Activated CD8-positive, alpha-beta memory T cell treated with anti-CD3 and anti-CD28 coated beads for 4 hours (primary cell): ENCODE measurements at places on chromosomes 5 and 9.

GRCh38 chr5:171596391-171596878 is 177.0 kb downstream of the FGF18 start:
- no peak for DNase-seq

DNA sequence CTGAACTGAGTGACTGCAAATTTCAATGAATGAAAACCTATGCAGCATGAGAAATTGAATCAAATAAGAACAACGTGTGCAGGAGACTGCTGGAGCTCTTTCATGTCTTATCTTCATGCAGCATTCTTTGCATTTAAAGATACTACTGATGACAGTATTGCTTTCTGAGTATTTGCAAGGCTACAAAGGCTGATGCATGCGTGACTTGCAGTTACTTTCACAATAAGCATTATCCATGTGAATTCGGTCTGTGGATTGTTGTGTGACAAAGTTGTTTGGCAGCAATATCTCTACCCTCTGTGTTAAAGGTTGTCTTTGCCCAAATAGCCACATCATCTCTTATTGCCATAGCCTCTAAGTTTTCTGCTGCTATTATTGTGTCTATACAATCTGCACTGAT is 102.1 kb upstream of the FBXL17 start:
- DNase-seq = no peak

DNA sequence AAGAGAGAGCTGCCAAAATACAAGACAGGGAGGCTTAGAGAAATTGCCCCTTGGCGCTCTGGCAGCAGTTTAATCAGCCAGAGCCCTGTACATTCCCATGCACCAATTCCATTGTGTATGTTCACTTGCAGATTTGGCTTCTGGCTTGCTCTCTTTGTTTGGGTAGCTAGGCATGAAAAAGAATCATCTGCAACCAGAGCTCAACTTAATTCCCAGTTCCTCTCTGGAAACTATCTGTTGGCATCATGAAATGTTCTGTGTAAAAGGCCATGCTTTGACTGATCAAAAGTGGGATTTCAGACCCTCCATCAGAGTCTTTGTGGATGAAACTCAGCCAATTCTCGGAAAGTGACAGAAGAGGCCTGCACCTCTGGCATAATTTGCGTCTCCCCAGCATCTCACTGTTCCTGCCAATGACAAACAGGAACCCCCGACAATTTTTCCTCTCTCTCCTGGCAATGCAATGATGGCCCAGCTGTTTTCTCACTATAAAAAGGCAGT is 53.8 kb upstream of the RAD23B start:
- DNase-seq = no peak

GRCh38 chr5:81779125-81779915 is 28.4 kb upstream of the SSBP2 start:
- no peak for DNase-seq

GRCh38 chr9:134942788-134943184 is 25.1 kb upstream of the FCN1 start:
- DNase-seq = no peak

DNA sequence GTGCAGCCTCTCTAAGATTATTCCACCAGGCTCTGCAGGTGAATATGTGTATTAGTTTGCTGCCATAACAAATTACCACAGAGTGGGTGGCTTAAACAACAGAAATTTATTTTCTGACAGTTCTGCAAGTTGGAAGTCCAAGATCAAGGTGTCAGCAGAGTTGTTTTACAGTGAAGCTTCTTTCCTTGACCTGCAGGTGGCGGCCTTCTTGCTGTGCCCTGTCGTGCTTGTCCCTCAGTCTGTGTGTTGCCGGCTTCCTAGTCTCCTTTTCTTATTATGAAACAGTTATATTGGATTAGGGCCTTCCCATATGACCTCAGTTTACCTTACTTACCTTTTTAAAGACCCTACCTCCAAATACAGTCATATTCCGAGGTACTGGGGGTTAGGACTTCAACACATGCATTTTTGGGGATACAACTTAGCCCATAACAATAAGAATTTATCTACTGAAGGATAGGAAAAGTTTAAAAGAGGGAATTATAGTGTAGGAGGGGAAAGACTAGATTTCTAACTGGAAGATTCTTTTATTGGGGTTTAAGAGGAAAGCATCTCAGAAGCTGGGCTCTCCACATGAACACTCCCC is 97.4 kb downstream of the OSTF1 start:
- no peak for DNase-seq

DNA sequence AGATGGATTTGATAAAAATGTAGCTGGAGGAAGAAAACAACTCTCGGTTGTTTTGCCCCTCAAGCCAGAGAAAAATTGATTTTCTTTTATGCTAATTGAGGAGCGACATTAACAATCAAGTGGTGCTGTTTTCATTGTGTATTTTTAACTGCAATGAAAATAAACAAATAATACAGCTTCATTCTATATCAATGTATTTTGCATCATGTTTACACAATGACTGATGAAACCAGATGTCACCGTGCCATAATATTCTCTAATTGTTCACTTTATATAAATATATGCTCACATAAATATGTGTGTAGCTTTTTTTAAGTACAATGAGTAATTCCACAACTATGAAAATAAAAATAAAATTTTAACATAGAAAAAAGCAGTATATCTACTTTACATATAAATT is 139.0 kb upstream of the PRDM9 start:
- no peak for DNase-seq

GRCh38 chr9:6909181-6909580 is 151.4 kb downstream of the KDM4C start:
- DNase-seq = no peak

DNA sequence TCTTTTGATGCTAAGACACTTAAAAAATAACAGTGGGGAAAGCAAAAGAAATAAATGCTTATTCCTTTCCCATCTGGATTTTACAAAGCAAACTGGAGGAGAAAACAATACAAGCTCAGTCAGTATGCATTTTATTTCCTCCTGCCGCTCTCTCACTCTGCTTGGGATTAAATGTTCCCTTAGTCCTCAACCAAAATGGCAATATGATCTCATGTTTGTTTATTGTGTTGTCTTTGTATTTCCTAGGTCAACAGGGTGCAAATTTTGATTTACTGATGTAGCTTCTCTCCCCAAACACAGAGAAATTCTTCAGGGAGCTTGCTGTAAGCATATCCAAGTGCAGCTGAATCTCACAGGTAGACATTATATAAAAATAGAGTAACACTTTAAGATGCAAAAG is 92.1 kb upstream of the ERBIN start:
- DNase-seq = no peak

GRCh38 chr9:133490201-133490681 is 11.3 kb upstream of the SLC2A6 start:
- no peak for DNase-seq

DNA sequence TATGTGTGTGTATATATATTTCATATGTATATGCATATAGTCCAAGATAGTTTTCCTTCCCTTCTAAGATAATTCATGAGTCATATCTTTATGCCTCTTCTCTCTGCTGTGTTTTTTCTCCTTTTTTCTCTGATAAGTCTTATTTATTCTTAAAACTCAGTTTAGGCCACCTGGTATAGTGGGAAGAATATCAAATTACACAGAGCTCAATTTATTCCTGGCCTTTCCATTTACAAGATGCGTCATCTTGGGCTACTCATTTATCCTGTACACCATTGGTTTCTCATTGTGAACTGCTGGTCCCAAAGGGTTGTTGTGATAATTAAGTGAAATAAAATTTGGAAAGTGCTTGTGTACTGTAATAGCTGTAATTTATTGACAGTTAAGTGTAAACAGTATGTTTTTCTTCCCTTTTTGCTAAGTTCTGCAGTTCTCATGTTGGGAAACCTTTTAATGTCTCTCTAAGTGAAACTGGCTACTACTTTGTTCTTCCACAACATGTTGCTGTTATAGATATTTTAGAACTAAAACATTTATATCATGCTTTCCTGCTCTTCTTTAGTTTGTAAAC is 19.4 kb downstream of the CCDC171 start:
- no peak for DNase-seq

DNA sequence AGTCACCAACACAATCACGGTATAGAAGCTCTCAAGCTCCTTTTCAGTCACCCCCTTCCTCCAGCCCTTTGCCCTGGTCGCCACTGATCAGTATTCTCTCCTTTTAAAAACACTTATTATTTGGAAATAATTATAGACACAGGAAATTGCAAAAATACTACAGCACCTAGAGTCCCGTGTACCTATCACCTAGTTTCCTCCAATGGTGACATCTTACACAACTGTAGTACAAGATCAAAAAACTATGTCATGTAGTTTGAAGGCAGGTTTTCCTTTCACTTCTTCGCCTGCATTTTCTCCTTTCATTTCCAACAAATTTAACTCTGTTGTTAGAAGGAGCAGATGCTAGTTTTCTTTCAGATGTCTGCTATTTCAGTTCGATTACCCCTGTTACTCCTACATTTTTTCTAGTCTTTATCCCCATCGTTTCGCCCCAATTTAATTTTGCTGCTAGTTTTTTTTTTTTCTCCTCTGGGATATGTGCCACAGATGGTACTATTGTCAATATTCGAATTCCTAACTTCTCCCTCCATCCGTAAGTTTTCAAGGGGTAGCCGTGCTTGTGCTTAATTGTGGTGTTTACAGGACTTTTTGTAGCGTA is 612 bp upstream of the ATG10 start:
- no peak for DNase-seq

- no peak for DNase-seq
These were observed 8.7 kb upstream of the GFI1B start for GRCh38 chr9:132969783-132970182.

DNA sequence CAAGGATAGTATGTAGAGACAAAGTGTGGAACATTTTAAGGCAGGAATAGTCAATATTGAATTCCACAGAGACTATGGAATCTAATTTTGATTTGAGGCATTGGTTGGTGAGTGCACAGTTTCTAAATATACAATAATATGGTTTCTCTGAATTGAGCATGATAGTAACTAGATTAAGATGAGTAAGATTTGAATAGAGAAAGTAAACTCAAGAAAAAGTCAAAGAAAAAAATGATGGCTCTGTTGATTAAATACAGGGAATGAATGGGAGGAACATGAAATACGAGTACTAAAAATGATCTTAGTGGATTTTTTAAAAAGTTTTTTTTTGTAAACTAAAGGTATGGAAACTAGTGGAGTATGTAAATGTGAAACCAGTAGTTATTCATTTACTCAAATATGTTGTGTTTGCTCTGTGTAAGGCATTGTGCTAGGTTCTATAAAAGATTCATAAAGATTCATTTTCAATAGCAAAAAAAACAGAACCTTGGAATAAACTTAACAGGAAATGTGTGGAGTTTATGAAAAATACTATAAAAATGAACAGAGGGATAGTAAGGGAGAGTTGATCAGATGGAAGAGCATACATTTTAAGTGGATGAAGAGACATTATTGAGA is 101.2 kb downstream of the ZCCHC7 start:
- DNase-seq = no peak

DNA sequence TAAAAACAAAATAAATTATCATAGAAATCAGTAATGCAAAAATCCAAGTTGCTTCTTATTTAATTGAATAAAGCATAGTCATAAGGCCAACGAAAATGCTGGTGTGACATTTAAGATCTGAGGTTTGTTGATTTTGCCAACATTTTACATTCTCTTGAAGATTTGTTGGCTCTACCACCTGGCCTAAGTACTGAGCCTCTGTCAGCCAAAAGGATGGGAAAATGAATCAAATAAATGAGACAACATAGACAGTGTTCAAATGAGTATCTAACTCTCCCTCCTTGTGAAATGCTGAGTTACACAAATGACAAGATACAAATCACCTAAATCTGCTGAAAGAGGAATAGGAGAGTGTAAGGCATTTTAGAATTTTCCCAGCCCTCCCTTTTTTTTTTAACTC is 575.0 kb downstream of the CDH12 start:
- no peak for DNase-seq

DNA sequence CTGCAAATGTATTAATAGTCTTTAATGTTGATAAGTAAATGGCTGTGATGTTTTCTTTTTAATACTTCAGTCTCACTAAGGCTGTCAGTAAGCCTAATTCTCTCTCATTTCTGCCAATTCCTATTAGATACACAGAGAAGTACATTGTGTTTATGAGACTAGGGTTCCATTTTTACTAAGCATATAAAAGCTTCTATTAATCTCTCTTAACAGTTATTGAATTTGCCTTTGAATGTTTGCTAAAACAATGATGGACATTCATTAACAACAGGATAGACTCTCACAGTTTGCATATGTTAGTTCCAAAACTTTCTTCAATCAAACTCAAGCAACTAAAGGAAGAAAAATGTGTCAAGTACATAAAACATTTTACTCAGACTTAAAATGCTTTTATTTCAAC is 659.3 kb downstream of the TLE1 start:
- DNase-seq = no peak

DNA sequence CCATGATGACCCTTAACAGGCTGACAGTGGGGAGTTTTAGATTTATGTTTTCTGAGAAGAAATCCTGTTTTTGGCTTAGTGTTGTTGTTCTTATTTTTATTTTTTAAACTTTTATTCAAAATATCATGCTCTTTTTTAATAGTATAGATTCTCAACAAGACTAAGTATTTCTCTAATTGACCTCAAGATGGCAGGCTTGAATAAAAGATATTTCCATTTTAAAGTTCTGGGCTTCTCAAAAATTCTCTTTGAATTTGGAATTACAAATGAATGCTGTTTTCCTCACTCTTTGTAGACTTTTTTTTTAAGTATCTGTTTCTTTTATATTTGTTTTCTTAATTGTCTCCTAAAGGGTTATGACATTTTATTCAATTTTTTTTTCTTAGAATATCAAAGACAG is 50.0 kb upstream of the SH3GL2 start:
- DNase-seq = no peak

- DNase-seq = no peak
These were observed 3.2 kb downstream of the DAB2IP start for GRCh38 chr9:121654499-121655140.

DNA sequence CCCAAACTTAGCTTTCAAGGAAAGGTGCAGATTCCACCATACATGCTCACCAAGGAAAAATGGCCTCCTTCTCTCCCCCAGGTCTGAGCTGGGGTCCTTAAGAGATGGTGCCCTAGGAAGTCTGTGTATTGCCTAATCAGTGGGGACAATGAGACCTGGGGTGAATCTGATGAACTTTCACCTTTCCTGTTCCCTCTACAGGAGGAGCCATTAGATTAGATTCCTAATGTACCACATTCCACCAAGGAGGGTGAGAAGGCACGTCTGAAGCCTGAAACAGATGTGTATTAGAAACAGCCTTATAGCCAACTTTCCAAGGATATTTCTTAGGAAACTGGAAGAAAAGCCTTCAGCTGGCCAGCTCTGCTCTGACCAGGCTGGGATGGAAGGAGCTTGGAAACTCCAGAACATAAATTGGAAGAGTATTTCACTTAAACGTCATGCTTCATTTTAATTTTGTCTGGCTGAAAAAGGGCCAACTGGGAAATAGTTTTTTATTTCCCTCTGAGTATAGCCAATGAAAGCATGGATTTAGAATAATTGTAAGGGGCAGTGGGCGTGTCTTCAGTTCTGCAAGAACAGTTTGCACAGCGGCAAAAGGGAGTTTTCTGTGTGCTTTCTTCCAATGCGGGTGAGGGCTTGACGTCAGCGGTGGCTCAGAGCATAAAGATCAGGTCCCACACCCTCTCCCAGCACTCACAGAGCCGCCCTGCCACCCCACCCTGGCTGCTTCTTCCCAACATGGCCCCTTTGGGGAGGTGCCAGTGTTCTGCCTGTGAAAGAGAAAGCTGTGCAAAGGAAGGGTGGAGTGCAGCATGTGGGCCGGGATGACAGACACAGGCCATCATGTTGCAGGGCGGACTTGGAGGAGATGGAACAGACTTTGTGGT is 210.9 kb downstream of the ESM1 start:
- DNase-seq = no peak

- no peak for DNase-seq
These were observed 75.6 kb downstream of the C7 start for GRCh38 chr5:40984884-40985283.

GRCh38 chr5:92513067-92513466 is 1068.0 kb downstream of the NR2F1-AS1 start:
- no peak for DNase-seq
